Stimulated activated CD4-positive, alpha-beta T cell treated with anti-CD3 and anti-CD28 coated beads, Interleukin-4, amount 100 ng/mL, for 4 hours (primary cell): ENCODE measurements at places on chromosomes 7 and 10.

GRCh38 chr10:80323311-80323710, 33.2 kb downstream of the DYDC1 start:
- DNase-seq, result no peak

- no peak for DNase-seq
These were observed 48.8 kb downstream of the SFR1 start for GRCh38 chr10:104170610-104171254.

DNA sequence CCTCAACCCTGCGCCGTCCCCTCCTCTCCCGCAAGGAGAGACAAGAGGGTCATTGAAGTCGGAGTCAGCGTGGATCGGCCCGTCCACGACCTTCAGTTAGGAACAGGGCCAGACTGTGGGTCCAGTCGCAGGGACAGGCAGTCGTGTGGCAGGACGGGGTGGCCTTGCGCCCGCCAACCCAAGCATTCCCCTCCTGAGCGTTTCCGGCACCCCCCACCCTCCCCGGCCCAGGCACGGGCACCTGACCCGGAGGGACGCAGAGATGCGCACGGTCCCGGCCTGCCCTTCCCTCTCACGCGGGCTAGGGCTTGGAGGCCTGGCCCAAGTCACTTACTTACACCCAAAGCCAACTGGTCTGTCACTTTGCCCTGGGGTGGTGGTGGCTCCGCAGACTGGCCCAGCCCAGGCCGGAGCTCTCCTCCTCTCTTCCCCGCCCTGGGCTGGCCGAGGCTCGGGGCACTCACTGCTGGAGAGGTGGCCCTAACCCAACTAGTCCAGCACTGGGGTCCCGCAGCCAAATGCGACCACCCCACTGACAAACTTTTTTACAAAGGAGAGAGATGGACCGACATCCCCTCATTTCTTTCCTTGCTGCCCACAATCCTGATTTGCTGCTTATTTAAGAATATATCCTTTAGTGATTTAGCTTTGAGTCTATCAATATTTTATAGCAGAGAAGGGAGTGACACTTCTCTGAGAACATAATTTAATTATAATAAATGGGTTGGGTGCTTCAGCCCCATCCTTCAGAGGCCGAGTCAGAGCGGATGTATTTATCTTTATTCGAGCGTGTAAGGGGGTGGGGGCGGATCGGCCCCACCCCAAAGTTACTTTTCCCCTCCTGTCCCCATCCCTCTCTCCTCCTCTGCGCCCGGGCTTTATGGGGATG, 1.2 kb upstream of the UNCX start:
- DNase-seq, result no peak

- no peak for DNase-seq
These were observed 299.8 kb downstream of the CCDC3 start for GRCh38 chr10:12701696-12702095.

DNA sequence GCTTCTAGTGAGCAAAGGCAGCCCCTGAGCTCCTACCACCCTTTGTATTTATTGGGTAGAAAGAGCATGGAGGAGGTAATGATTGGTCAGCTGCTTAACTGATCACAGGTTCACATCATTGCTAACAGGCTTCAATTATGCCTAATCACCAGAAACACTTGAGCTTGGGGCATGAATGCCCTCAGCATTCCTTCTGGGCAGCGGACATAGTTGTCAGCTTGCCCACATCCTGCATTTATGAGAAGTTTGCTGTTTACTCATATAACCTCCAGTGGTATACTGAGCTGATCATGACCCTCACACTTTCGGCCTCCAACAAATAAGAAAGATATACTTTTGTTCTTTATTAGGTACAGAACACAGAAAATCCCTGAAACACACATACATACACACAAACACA, 140.3 kb upstream of the ODAD2 start:
- DNase-seq, result no peak

GRCh38 chr10:71221586-71222202, 9.3 kb downstream of the UNC5B start:
- DNase-seq, result no peak
